ENCODE measurements at places on chromosomes 4 and X.

DNA sequence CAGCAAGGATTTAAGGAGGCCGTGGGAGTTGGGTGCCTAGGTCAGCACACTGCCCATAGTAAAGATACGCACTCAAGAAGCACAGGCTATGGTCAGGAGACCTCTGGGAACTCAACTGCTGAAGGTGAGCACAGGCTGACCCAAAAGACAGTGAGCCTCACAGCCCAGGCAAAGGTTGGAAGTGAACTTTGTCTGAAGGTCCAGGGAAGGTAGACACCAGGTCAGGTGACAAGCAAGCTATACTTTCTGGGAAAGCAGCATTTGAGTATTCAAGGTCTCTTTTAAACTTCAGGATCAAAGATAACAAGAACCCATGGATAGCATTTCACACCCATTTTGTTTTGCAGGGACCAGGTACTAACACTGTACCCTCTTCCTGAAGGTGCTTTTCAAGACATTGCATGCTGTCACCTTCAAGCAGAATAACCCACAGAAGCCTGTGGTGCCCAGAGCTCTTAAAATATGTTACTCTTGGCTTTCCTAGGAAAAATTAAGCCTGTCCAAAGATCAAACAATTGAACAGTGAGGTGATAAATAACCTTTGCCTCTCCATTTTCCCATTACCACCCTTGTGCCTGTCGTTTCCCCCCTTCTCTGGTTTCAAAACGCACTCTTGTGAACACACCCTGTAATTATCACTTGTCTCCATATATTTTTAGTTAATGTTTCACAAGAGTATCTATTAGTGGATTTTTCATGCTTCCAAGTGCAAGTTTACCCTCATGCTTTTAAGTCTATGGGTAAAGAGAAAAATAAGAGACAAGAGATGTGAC lies 3.4 kb upstream of the S100G start:
- DNase-seq: no peak

GRCh38 chrX:57367649-57368048 lies 81.1 kb downstream of the FAAH2 start:
- DNase-seq: no peak

GRCh38 chr4:173214231-173214630 lies 45.6 kb downstream of the GALNT7 start:
- no peak for DNase-seq

- DNase-seq: no peak
These were observed 41.3 kb upstream of the ZCCHC13 start for GRCh38 chrX:74262452-74263209.

DNA sequence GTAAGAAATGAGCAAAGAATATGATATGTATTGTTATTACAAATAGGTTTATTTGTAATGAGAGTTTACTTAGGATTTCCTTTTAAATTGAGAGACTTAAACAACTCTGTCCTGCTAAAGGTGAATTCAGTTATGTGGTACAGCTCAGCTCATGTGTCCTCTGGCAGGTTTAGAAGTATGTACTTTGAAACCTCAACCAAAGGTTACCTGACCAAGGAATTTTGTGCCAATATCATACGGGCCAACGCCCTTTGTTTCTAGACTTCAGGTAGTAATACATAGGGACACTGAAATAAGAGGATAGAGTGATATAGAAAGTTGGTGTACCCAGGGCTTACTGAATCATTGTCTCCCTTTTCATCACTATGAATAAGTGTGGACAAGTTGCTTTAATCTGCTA lies 25.7 kb downstream of the SLAIN2 start:
- DNase-seq: no peak

GRCh38 chrX:1300449-1300848 lies 31.8 kb downstream of the CSF2RA start:
- no peak for DNase-seq

GRCh38 chr4:148182230-148182911 lies 259.8 kb downstream of the NR3C2 start:
- no peak for DNase-seq

DNA sequence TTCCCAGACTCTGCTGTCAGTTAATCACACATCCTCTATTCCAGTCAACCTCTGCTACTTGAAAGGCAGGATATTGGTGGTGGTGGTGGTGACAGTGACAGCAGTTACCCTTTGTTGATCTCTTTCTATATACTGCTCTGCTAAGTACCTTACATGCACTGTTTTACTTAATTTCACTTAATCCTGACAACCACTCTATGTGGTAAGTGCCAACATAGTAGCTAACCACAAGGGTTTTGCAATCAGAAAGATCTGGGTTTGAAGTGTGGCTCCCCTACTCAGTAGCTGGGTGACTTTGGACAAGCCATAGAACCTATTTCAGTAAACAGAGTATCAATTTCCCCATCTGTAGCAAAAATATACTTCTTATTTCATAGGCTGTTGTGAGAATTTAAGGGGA lies 24.2 kb upstream of the F9 start:
- DNase-seq: no peak

GRCh38 chr4:151202851-151203455 lies 74.0 kb upstream of the PRSS48 start:
- no peak for DNase-seq

DNA sequence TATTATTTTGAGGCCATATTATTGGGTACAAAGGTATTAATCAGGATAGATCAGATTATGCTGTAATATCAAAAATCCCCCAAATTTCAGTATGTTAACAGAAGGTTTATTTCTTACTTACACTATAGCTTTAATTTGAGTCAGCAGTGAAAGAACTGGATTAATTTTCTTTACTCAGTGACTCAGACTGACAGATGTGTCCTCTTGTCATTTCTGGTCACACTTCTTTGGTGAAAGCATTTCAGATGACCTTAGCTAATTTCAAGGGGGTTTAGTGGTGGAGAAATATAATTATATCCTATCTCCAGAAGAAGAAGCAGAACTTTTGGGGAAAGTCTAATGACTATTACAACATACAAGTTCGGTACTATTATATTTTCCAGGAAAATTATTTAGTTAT lies 12.4 kb downstream of the DDIT4L start:
- DNase-seq: no peak

DNA sequence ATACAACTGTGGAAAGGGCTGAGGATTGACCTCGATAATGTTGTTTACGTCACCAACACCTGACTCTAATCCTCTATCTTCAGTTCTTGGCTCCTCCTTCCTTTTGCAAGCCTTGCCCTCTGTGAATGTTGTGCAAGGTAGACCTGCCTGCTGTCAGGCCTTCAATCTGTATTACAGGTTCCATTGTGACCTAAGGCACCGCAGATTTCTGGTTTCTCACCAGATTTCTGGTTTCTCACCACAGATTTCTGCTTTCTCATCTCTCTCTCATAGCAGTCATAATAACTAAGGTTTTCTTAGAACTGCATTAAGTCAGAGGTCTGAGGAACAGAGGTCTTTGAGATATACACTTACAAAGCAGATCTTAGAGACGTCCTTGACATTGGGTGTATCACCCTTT lies 51.5 kb upstream of the ETNPPL start:
- DNase-seq: no peak

- DNase-seq: no peak
These were observed 817 bp upstream of the WDR19 start for GRCh38 chr4:39181520-39181904.

GRCh38 chrX:7828594-7828993 lies 14.4 kb upstream of the VCX start:
- DNase-seq: no peak

- DNase-seq: no peak
These were observed 5.1 kb upstream of the WDR1 start for GRCh38 chr4:10121568-10122208.

- no peak for DNase-seq
These were observed 353.3 kb upstream of the MAGEB16 start for GRCh38 chrX:35444671-35445355.

GRCh38 chr4:3898098-3898497 lies 131.9 kb downstream of the ADRA2C start:
- no peak for DNase-seq

- DNase-seq: no peak
These were observed 62.3 kb upstream of the SHOX start for GRCh38 chrX:568311-568710.

DNA sequence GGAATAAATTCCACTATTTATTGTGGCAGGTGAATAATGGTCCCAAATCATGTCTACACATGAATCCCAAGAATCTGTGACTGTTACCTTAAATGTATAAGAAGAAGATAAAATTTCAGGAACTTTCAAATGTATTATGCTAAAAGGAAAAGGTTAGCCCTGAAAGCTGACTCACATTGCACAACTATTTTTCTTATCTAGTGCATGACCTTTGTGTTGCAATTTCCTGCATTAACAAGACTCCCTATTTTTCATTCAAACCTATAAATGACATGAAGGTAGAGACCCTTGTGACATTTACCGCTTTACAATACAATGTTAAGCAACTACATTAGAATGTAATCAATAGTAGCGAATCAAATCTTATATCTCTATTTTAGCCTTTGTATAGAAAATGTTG lies 36.7 kb downstream of the UBQLN2 start:
- DNase-seq: no peak

DNA sequence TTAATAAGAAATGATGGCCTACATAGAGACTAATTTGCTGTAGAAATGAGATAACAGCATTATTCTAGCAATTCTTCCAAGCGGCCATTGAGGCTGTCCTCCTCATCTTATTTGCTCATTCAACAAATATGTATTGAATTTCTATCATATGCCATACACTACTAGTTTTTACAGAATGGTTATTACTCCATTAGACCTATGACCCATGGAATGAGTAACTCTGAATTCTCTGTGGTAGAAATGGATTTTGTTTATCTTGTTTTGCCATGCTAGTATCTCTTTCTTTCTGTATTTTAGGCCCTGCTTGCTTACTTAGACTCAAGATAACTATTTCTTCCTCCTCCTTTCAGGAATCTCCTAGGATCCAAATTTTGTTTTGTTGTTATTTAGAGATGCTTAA lies 103.5 kb downstream of the RPA4 start:
- DNase-seq: no peak

- DNase-seq: no peak
These were observed 3.1 kb upstream of the TSPAN5 start for GRCh38 chr4:98661371-98662054.

DNA sequence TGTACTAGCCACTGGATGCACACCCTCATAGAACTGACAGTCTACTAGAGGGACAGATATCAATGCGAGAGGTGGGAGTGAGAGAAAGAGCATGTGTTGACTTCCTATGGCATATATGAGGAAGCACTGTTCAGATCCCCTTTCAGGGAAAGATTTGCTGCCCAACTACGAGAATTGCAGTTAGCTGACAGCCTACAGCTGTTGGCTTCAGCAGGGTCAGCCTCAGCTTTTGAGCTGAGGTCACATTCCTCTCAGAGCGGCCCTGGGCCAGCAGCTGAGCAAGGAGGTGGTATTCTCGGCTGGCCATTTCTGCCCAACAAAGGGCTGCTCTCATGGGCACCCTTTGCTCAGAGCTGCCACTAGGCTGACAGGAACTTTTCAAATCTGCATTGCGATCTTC lies 580.2 kb downstream of the MID1IP1 start:
- DNase-seq: no peak

- no peak for DNase-seq
These were observed 308.2 kb downstream of the FRMPD4 start for GRCh38 chrX:12446342-12447075.

DNA sequence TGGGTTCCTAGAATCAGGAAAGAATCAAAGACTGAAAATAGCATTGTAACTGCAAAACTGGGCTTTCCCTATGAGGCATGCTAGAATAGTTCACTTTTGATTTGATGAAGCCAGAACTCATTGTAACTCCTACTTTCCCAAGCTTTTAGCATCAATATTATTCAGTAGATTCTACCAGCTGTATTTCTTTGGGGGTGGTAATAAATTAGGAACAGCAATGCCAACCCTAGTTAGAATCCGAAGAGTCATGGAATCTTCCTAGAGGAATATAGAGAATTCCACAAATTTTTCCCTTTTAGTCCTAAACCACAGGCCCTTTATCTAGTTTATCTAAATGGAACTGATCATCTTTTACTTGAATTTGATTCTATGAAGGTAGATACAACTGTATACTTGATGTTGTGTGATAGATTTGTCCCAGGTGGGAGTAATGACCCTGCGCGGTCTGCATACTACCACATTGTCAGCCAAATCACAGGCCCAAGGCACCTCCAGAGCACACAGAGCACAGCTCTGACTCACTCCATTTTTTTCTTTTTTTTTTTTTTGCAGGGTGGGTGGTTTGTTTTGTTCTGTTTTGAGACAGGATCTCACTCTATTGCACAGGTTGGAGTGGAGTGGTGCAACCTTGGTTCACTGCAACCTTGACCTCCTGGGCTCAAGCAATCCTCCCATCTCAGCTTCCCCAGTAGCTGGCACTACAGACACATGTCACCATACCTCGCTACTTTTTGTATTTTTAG lies 66.6 kb downstream of the EDNRA start:
- no peak for DNase-seq

DNA sequence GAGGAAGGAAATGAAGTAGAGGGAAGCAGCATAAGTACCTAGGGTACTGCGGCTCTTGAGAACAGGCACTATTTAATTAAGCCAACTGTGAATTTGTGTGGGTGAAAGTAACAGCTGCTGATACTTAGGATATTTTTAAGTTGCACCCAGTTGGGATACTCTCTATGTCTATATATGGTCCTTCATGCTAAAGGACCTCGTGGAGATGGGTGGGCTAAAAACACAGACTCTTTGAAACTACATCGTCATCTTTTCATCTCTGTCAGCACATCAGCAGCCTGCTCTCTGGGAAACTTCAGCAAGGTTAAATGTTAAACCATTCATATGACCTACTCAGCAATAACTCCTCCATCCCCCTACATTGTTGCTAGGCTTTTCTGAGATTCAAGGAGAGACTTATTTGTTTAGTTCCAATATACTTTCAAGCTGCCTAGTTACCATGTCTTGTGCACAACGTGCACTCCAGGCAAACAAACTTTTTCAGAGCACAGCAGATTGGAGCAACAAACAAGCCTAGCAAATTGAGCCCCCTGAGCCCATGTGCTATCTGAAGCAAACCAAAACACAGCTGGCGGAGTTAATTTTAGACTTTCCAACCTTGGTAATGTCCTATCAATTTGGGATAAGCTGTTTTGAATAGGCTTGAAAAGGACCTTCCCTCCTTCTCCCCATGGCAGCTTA lies 6.2 kb upstream of the MOB1B start:
- no peak for DNase-seq

DNA sequence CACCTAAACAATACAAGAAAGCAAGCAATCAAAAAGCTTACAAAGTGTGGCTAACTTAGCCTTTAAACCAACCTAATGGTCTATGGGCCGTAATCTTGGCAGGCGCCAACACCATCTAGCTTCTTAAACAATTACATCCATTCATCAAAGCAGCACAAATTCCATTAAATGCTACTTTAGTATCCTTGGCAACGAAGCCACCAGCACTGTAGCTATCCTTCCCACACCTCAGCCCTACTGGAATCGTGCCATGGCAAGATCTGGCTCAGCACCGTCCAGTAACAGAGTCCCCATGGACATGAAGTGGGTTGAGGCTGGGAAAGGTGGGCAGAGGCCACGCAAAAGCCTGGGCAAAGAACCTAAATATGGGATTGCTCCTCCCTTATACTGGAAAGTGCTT lies 91.6 kb upstream of the MAP3K15 start:
- no peak for DNase-seq

DNA sequence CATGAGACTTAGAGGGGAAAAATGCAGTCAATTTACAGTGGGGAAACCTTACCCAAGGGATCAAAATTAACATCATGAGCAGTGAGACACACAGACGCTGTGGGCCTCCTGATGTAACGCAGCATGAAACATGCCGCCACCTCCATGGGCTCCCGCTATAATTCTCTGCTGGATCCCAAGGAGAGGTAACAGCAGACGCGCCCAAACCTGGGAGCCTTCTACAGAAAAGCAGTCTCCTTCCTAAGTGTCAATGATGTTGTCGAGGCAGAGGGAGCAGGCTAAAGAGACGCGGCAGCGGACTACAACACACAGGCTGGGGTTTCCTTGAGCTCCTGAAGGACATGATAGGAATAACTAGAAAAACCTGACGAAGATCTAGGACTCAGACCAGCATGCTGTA lies 142.3 kb downstream of the AFAP1 start:
- no peak for DNase-seq

All from ascending aorta (tissue), 2 donors.